ENCODE measurements at places on chromosomes 13 and 19. TPM values are rescaled to one million over a fixed set of nuclear protein-coding genes. Genes with fewer than 3 reads are reported as not detected.

Gene ZNF548
- total RNA-seq, result 23.9 TPM

DNA sequence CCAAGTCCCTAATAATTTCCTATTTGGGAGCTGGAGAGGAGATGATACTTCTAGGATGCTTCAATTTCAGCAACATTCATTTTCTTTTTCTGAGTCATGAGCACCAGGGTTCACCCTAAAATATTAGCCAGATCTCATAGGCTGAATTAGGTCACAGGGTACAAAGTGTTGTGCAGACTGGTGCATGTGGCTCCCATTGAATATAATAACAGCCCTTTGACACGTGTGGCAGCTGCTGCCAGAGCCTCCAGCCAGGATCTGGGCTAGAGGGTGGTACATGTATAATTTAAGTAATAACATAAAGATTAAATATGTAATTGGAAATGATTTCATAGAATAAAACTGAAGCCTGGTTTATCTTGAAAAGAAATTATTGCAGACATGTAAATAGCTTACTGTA lies 244.9 kb downstream of the ATP8A2 start:
- no peaks in the 10 kb centered on the region for H3K4me1 ChIP-seq
- H3K27ac ChIP-seq, result no peak overlapping the region
- no peak for DNase-seq
- no peak overlapping the region for H3K4me3 ChIP-seq

GRCh38 chr19:41936416-41936850 lies 8.2 kb upstream of the ERFL start:
- no peak overlapping the region for H3K4me3 ChIP-seq
- DNase-seq, result no peak
- no peaks in the 10 kb centered on the region for H3K36me3 ChIP-seq
- H3K4me1 ChIP-seq, result peaks cover 12% of the 10 kb centered on the region

- no peak for DNase-seq
- no peak overlapping the region for H3K27ac ChIP-seq
- no peak overlapping the region for H3K4me3 ChIP-seq
- no peaks in the 10 kb centered on the region for H3K4me1 ChIP-seq
These were observed 4.9 kb upstream of the RGCC start for GRCh38 chr13:41452462-41452861.

- no peak overlapping the region for H3K4me3 ChIP-seq
- no peaks in the 10 kb centered on the region for H3K36me3 ChIP-seq
- no peak overlapping the region for H3K27ac ChIP-seq
- DNase-seq, result peak; percentile 92
These were observed 104.7 kb downstream of the RGCC start for GRCh38 chr13:41562083-41562482.

DNA sequence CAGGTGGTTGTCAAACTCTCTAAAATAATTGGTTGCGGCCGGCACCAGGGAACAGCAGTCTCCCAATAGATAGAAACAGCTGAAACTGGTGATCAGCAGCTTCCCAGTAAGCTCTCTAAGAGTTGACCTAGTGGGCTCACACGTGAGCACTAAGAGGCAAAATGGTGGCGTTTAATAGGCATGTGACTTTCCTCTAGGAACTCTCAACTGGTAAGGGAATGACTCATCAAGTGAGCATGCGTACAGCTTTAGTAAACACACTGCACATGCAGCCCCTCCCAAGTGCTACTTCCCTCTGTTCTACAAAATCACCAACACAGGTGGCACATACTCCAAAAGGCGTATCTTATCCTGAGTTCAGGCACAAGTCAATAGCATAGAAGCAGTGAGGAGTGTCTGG lies 41.7 kb downstream of the TNFSF11 start:
- peak; percentile 18 for DNase-seq
- H3K4me3 ChIP-seq, result no peak overlapping the region
- H3K27ac ChIP-seq, result no peak overlapping the region
- H3K27me3 ChIP-seq, result peaks cover 22% of the 10 kb centered on the region

- no peak overlapping the region for H3K4me3 ChIP-seq
- peak; percentile 89 for DNase-seq
- H3K36me3 ChIP-seq, result no peaks in the 10 kb centered on the region
- no peaks in the 10 kb centered on the region for H3K27me3 ChIP-seq
These were observed 22.1 kb upstream of the POMP start for GRCh38 chr13:28636677-28637317.

Gene DKKL1
- total RNA-seq, result not detected

Gene CD70
- total RNA-seq, result not detected

DNA sequence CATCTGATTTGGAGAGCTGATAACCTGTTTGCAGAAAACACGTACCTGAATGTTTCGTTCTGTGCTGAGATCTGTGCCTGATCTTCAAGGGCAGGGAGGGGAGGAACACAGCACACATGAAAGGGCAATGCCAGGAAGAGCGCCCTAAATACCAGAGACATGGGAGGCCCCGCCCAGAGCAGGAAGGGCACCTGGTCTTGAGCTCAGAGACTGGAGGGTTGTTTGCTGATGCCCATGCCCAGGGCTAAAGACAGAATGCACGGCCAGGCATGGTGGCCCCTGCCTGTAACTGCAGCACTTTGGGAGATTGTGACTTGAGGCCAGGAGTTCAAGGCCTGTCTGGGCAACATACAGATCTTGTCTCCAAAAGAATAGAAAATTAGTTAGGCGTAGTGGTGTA lies 183.2 kb downstream of the TUBA3C start:
- H3K27ac ChIP-seq, result no peak overlapping the region
- H3K4me3 ChIP-seq, result no peak overlapping the region
- H3K27me3 ChIP-seq, result no peaks in the 10 kb centered on the region
- DNase-seq, result no peak
- H3K36me3 ChIP-seq, result no peaks in the 10 kb centered on the region
- no peaks in the 10 kb centered on the region for H3K4me1 ChIP-seq

DNA sequence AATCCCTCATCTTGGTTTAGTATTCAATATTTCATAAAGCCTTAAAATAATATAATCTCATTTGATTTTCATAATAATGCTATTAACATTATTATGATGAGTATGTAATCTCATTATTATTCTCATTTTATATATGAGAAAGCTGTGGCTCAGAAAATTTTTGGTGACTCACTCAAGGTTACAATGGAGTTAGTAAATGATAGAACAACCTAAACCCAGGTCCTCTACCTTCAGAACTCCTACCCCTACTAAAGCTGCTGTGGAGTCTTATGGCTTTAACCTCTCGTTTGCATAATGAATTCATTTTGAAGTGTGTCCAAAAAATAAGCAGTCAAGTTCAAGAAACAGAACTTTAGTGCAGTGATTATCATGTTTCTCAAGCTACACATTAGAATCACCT lies 226.3 kb downstream of the TBC1D4 start:
- no peaks in the 10 kb centered on the region for H3K4me1 ChIP-seq
- peaks cover 10% of the 10 kb centered on the region for H3K27me3 ChIP-seq
- H3K36me3 ChIP-seq, result no peaks in the 10 kb centered on the region
- H3K27ac ChIP-seq, result no peak overlapping the region

GRCh38 chr13:113299951-113300350 lies 2.9 kb downstream of the LAMP1 start:
- H3K4me3 ChIP-seq, result no peak overlapping the region
- H3K27ac ChIP-seq, result no peak overlapping the region
- no peak for DNase-seq

- no peaks in the 10 kb centered on the region for H3K36me3 ChIP-seq
- peaks cover 3% of the 10 kb centered on the region for H3K4me1 ChIP-seq
- H3K4me3 ChIP-seq, result no peak overlapping the region
- DNase-seq, result peak; percentile 63
- no peak overlapping the region for H3K27ac ChIP-seq
These were observed 124.9 kb downstream of the CRYL1 start for GRCh38 chr13:20400774-20401173.

Gene IGLON5
- total RNA-seq, result not detected

DNA sequence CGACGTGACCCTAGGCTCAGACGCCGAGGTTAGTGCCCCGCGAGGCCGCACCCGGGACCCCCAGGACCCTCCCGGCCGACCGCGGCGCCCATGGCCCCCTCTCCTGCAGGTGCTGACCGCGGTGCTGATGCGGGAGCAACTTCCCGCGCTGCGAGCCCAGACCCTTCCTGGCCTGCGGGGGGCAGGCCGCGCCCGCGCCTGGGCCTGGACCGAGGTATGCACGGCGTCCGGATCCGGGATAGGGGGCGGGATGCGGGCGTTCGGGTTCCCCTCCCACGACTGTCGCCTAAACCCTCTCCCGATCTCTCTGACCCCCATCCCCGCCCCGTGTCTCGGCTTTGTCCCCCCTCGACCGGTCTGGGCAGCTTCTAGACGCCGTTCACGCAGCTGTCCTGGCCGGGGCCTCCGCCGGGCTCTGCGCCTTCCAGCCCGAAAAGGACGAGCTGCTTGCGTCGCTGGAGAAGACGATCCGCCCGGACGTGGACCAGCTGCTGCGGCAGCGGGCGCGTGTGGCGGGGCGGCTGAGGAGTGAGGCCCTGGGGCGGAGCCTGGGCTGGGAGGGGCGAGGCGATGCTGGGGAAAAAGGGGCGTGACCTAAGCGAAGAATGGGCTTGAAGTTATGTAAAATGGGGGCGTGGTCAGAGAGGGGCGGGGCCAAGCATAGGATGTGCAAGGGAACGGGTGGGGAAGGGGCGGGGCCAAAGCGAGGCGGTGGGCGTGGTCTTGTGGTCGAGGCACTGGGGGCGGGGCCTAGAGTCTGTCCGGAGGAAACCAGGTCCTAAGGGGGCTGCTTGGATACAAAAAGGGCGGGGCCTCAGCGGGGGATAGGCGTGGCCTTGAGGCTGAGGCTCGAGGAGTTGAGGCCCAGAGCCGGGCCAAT lies 16.0 kb upstream of the COLGALT1 start:
- H3K27ac ChIP-seq, result peak overlapping the region; percentile 38
- peaks cover 5% of the 10 kb centered on the region for H3K4me1 ChIP-seq
- DNase-seq, result peak; percentile 92
- peaks cover 2% of the 10 kb centered on the region for H3K27me3 ChIP-seq
- peak overlapping the region; percentile 44 for H3K4me3 ChIP-seq

Gene NLRP7
- not detected for total RNA-seq

Gene CCL25
- not detected for total RNA-seq

Gene METTL21C
- not detected for total RNA-seq

- H3K36me3 ChIP-seq, result peaks cover 11% of the 10 kb centered on the region
- peak overlapping the region; percentile 39 for H3K27ac ChIP-seq
- peak; percentile 21 for DNase-seq
- H3K27me3 ChIP-seq, result no peaks in the 10 kb centered on the region
- peaks cover 2% of the 10 kb centered on the region for H3K4me1 ChIP-seq
- H3K4me3 ChIP-seq, result peak overlapping the region; percentile 60
These were observed 713 bp downstream of the KRI1 start for GRCh38 chr19:10565028-10565566.

- H3K36me3 ChIP-seq, result no peaks in the 10 kb centered on the region
- H3K4me1 ChIP-seq, result no peaks in the 10 kb centered on the region
- no peak overlapping the region for H3K27ac ChIP-seq
- H3K4me3 ChIP-seq, result no peak overlapping the region
These were observed 258.6 kb upstream of the DACH1 start for GRCh38 chr13:72125561-72125960.

- H3K27ac ChIP-seq, result no peak overlapping the region
- H3K4me1 ChIP-seq, result no peaks in the 10 kb centered on the region
- no peak overlapping the region for H3K4me3 ChIP-seq
- no peak for DNase-seq
- H3K27me3 ChIP-seq, result no peaks in the 10 kb centered on the region
These were observed 1367.5 kb upstream of the PCDH9 start for GRCh38 chr13:68597641-68598040.

DNA sequence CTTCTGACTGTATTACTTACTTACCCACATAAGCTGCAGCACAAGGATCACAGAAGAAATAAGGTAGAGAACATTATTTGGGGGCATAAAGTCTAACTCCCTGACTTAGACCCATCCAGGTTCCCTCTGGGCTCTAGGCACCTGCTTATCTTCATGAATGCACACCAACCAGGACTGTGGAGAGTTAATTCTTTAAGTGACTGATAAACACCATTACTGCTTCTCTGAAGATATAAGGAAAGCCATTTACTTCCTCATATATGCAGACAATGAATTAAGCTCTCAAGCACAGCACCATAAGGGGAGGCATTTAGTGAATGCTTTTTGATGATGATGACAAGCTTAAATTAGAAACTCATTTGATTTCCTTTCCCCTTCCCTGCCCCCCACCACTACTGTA lies 22.5 kb downstream of the OBI1 start:
- H3K4me1 ChIP-seq, result no peaks in the 10 kb centered on the region
- no peak overlapping the region for H3K27ac ChIP-seq
- H3K4me3 ChIP-seq, result no peak overlapping the region
- peaks cover 11% of the 10 kb centered on the region for H3K36me3 ChIP-seq
- no peak for DNase-seq

DNA sequence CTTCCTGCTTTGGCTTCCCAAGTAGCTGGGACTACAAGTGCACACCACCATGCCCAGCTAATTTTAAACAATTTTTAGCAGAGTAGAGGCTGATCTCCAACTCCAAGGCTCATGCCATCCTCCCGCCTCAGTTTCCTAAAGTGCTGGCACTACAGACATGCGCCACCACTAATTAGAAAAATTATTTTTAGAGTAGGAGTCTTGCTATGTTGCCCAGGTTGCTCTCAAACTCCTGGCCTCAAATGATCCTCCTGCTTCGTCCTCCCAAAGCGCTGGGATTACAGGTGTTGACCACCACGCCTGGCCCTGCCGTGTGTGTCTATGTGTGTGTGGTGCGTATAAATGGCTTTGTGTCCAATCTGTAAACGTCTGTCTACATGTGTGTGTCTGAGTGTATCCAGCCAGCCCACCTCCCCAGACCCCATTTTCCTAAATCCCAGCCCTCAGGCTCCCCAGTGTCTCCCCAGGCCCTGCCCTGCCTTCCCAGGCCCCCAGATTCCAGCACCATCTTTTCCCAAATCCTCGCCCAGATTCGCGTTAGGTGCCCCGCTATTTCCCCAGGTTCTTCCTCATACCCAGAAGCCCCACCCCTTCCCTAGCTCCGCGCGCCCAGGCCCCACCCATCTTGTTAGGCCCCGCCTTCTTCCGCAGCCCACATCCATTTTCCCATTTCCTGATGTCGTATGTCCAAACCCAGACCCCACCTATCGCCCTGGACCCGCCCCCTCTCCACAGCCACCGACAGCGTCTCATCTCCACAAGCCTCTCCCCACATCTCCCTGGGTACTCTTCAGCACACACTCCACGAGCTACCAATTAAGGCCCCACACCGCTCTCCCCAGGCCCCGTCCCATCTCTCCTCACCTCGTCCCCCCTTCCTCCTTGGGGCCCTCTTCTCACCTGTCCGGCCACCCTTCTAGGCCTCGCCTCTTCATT lies 24.9 kb downstream of the SLC8A2 start:
- peaks cover 70% of the 10 kb centered on the region for H3K27me3 ChIP-seq
- no peaks in the 10 kb centered on the region for H3K36me3 ChIP-seq
- H3K27ac ChIP-seq, result no peak overlapping the region
- no peak overlapping the region for H3K4me3 ChIP-seq
- peaks cover 2% of the 10 kb centered on the region for H3K4me1 ChIP-seq
- DNase-seq, result no peak

Measured in IMR-90 (cell line).